CD8-positive, alpha-beta memory T cell (primary cell): ENCODE measurements at places on chromosomes 12 and 14. TPM values are rescaled to one million over a fixed set of nuclear protein-coding genes. Genes with fewer than 3 reads are reported as not detected.

GRCh38 chr12:19719672-19720071 is 280.4 kb downstream of the AEBP2 start:
- H3K36me3 ChIP-seq, result no peaks in the 10 kb centered on the region
- no peaks in the 10 kb centered on the region for H3K4me1 ChIP-seq
- no peaks in the 10 kb centered on the region for H3K27me3 ChIP-seq
- H3K27ac ChIP-seq, result no peak overlapping the region

DNA sequence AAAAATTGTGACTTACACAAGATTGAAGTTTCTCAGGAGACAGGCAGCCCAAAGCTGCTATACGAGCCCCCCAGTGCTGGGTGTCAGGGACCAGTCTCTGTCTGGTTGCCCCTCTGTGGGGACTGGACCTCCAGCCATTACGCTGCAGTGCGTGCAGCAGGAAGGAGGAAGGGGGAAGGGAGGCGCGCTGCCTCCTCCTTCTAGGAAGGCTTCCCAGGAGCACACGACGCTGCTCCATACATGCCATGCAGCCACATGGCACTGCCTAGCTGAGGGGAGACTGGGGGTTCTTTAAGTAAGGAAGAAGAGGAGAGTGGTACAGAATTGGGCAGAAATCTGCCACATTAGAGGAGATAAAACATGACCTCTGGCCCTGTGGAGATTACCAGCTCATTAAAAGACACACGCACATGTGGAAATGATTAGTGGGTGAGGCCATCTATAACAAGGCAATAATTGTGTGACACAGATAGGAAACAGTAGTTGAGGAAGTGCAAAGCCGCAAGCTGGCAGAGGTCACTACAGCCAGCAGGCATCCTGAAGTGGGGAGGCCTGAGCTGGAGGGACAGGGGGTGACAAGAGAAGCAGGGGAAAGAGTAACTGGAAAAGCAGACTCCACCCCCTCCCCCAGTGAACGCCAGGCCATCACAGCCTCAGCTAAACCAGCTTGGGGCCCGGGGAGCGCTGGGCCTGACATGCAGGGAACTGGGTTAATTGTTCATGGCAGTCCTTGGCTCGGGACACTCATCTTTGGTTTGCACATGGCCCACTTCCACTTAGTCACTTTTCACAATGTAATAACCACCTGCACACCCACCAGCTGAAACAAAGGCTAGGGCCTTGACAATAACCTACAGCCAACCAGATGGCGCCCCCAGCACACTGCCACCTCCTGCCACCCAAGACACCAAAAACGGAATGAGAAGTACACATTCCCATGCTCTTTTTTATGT is 39.6 kb downstream of the CCDC88C start:
- H3K4me3 ChIP-seq, result peak overlapping the region; percentile 22
- no peak for DNase-seq
- H3K4me1 ChIP-seq, result peaks cover 98% of the 10 kb centered on the region
- peak overlapping the region; percentile 3 for H3K27ac ChIP-seq
- peaks cover 18% of the 10 kb centered on the region for H3K36me3 ChIP-seq

GRCh38 chr14:50763382-50764007 is 67.5 kb downstream of the NIN start:
- H3K4me3 ChIP-seq, result no peak overlapping the region

DNA sequence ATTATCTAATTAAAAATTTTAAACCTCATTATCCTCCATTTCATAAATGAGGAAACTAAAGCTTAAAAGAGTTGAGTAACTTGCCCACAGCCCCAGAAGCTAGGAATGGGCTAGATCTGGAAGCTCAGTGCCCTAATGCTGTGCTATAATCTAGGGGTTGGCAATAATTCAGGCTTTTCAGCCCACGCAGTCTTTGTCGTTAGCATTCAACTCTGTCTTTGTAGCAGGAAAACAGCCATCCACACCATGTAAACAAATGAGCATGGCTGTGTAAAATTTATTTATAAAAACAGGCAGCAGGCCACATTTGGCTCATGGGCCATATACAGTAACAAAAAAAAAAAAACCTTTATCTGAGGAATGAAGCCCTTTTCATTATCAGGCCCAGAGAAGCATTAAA is 92.4 kb upstream of the OVCH1 start:
- no peak overlapping the region for H3K4me3 ChIP-seq
- H3K27ac ChIP-seq, result no peak overlapping the region
- no peaks in the 10 kb centered on the region for H3K4me1 ChIP-seq
- no peaks in the 10 kb centered on the region for H3K27me3 ChIP-seq

SIX1 gene
- polyA plus RNA-seq, result not detected

GRCh38 chr14:89912667-89913211 is 41.8 kb downstream of the EFCAB11 start:
- H3K4me3 ChIP-seq, result no peak overlapping the region
- no peak overlapping the region for H3K27ac ChIP-seq
- no peaks in the 10 kb centered on the region for H3K36me3 ChIP-seq
- DNase-seq, result no peak

- no peak for DNase-seq
- no peaks in the 10 kb centered on the region for H3K36me3 ChIP-seq
- H3K27me3 ChIP-seq, result no peaks in the 10 kb centered on the region
- H3K4me3 ChIP-seq, result no peak overlapping the region
Observed at GRCh38 chr12:106696681-106697417, 77.6 kb upstream of the RIC8B start.

- H3K4me1 ChIP-seq, result no peaks in the 10 kb centered on the region
- DNase-seq, result no peak
- H3K27ac ChIP-seq, result no peak overlapping the region
- no peak overlapping the region for H3K4me3 ChIP-seq
- no peaks in the 10 kb centered on the region for H3K27me3 ChIP-seq
- peaks cover 40% of the 10 kb centered on the region for H3K36me3 ChIP-seq
Observed at GRCh38 chr12:121905746-121906145, 12.6 kb upstream of the CFAP251 start.
